ENCODE measurements at places on chromosomes 3 and 15.

GRCh38 chr3:11224010-11224409, 48.2 kb upstream of the ATG7 start:
- no peak for DNase-seq

DNA sequence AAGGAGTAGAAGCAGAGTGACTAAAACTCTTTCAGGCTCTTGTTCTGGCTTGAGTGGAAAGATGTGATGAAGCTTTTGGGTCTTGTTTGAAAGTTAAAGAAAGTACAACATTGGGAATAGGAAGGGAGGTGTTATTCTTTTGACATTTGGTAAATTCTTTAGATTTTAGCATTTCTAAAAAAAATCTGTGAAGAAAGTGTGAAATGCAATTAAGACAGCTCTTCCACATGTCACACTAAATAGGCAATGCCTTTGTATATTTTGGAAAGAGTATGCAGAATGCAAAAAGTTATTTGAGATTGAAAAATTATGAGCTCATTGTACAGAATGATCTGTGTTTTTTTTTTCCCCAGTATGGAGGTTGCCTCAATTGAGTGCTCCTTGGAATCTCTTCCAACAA, 532.2 kb upstream of the DPPA4 start:
- DNase-seq: no peak

DNA sequence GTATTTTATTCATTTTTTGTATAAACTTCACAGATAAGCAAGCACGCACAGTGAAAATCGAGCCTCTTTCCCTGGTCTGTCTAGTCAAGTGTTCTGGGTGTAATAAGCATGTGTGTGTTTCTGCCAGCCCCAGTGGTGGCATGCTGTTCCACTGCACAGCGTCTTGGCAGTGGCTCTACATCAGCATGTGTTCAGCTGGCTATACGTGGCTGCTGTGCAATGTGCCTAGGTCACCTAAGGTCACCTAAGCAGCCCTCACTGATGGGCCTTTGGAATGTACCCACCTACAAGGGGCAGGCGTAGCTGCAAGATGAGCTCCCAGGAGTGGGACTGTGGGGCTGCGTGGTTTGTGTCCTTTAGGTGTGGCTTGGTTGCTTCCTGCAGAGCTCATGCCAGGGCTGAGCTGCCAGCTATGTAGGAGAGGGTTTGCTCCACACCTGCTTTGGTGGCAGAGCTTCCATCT, 4.9 kb downstream of the LIMD1 start:
- no peak for DNase-seq

DNA sequence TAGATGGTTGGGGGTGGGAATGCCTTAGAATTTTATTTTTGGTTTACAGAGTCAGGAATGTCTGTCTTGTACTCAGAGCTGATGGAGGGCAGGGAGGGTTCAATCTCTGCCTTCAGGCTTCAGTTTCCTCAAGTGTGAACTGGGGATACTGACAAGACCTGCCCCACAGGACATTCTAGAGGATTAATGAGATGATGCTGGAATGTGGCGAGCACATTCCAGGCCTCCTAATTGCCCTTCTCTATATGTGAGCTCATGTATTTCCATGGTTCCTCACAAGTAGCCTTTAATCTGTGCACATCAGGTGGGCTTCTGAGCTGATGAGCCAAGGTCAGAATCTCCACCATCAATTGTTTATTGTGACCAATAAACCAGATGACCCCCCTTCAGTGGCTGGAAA, 90.4 kb downstream of the CACNA2D3 start:
- DNase-seq: no peak

DNA sequence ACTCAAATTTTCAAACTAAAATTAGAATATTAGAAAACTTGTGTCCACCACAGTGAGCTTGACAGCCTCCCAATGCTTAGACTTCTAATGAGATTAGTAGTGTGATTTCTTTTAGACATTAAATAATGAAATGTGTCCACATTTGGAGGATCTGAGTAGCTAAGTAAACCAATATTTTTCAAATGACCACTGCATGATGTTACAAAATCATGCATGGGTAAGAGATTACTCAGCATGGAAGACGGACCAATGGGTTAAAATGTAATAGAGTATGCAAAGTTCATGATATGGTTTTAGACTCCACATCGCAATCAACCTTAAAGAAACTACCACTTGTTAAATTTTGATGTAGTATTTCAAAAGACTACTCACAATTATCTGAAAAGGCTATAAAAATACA, 130.6 kb downstream of the IMPG2 start:
- no peak for DNase-seq

- DNase-seq: no peak
These were observed 33.2 kb upstream of the ZFAND6 start for GRCh38 chr15:80026310-80026709.

GRCh38 chr3:13148561-13149329, 75.5 kb upstream of the IQSEC1 start:
- no peak for DNase-seq

DNA sequence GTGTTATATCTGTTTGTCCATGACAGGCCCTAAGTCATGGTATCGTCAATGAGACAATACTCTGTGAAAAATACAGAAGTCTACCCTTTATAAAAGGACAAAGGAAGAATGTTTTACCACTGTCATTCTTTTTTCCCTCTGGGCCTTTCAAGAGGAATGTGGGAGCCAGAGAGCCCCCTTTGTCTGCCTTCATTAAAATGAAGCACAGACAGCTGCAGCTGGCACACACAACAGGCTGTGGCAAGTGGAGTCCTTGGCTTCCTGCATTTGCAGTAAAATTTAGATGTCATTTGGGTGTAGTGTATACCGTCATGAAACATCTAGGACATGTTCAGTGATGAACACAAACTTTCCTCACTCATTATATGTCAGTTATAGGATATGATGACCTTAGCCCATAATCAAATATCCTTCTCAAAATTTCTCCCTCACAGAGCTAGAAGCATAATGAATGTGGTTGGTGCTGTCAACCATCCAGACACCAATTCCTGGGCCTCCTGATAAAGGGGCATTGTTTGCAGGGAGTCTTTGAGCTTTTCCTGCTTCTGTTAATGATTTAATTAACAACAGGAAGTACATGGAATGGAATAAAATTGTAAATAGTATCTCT, 76.4 kb downstream of the DHX36 start:
- no peak for DNase-seq

DNA sequence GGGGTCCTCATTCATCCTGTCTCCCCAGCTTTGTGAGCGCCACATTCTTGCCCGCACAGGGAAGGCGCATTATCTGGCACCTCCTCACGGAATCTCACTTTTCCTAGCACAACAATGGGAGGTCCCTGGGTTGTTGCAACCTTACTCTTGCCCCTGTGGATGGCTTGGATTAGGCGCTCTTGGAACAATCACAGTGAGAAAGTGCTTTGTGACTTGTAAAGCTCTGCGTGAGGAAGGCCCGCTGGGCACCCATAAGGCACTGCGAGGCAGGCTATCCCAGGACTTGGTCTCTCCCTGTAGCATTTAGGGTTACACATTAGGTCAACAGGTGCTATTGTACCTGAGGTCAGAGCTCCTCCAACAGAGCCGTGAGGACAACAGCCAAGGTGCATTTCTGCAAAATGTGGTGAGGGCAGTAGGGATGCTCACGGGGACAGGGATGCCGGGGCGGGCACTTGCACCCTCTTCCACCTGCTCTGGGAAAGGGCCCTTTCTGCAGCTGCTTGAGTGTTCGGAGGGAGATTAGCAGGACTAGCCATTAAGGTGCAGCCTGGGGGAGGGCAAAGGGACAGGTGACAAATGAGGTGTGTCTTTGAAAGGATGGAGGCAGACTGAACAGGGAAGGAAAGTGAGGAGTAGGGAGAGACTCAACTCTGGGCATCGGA, 13.9 kb upstream of the LRRC15 start:
- DNase-seq: no peak

GRCh38 chr15:37044915-37045648, 55.3 kb downstream of the MEIS2 start:
- no peak for DNase-seq

DNA sequence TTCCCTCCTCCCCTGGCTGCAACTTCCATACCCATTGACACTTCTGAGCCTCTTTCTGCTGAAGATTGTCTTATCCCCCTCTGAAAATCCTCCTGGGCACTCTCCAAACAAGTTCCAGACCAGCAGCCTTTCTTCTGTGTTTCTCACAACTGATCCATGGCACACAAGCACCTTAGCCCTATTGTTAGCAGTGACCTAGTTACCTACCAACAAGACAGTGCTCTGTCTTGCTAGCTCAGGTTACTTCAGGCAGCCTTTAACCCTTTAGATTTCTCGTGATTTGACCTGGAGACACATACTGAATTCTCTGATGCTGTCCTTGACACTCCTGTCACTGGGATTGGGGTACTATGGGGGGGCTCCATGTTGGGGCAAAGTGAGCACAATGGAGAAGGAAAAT, 82.1 kb downstream of the GTF2E1 start:
- no peak for DNase-seq

- no peak for DNase-seq
These were observed 41.8 kb downstream of the IFT122 start for GRCh38 chr3:129481766-129482332.

DNA sequence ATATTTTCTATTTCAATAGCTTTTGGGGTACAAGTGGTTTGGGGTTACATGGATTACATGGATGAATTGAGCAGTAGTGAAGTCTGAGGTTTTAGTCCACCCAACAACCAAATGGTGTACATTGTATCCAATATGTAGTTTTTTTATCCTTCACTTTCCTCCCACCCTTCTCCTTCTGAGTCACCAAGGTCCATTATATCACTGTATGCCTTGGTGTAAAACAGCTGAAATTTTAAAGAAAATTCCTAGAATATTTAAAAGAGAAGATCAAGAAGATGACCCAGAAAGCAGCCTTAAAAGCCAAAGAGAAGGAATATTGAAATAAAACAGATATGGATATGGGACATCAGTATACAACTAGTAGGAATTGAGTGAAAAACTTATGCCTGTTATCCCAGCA, 204.2 kb upstream of the COL8A1 start:
- no peak for DNase-seq

DNA sequence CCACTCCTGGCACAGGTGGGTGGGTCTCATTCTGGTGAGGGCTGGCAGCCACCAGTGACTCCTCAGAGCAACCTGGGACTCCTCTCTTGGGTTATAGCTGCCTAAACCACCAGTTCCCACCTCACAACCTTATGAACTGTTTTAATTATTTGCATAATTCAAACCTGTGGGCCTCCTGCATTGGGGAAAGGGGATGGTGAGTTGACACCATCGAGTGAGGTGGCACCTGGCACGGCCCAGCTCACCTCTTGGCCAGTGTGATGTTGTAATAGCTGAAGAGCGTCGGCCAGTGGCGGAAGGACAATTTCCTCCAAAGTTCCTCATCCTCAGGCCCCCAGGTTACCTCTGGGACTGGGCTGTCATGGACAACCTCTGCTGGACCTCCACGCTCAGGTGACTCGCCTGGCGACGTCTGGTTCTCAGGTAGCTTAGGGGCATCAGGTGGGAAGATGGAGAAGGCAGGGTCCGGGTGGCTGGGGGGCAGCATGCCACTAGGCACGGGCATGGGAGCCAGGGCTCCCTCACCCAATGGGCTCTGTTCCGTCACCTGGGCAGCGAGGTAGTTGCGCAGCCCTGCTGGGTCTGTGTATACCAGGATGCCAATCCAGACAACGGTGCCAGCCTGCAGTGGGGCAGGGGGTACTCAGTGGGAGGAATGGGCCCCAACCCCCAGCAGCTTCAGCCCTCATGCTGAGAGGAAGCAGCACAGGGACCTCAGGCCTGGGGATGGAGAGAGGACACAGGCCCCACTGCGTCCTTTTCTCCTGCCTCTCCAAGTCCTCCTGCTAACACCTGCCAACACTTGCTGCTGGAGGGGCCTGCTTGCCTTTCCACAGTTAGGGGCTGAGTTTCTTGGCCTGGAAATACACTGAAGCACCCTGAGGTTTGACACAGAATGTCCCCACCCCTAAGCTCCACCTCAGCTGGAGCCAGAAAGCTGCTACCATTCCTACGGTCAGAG, 38.5 kb downstream of the PTPN23 start:
- DNase-seq: no peak

GRCh38 chr3:106282943-106283342, 414.1 kb upstream of the CBLB start:
- DNase-seq: no peak

DNA sequence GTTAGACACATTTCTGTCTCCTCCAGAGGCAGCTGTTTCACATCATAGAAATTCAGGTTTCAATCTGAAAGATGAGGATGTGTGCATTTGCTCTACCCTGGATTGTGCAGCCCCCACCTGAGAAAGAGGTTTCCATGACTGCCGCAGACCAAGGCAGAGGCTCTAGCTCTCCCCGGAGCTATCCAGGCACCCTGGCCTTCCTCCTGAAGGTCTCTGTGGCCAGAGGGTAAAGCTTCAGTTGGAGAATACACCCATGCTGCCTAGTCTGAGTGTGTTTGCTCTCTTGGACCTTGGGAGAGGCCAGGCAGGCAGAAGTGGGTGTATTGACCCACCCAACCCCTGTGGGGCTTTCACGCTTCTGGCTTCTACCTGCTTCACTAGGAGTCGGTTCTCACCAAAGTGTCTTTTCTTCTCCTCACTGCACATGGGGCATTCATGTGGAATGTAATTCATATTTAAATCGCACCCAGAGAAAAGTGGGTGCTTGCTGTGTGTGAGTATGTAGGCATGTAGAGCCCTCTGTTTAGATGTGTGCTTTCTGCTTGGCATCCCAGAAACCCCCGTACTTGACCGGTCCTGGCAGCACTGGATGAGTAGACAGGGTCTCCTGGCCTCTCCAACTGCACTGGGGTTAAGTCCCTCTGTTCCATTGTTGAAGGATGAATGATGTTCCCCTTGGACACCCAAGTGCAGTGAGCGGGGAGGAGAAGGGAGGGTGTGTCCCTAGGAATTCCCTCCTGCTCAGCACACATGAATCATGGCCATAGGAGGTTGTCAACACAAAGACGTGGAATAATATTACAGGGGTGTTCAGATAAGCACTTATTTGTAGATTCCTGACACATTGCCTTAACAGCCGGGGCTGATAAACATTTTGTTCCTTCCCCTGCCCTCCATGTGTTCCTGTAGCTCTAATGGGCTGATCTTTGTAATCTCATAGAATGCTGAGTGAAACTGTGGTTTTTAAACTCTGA, 20.3 kb upstream of the RAB6B start:
- no peak for DNase-seq

DNA sequence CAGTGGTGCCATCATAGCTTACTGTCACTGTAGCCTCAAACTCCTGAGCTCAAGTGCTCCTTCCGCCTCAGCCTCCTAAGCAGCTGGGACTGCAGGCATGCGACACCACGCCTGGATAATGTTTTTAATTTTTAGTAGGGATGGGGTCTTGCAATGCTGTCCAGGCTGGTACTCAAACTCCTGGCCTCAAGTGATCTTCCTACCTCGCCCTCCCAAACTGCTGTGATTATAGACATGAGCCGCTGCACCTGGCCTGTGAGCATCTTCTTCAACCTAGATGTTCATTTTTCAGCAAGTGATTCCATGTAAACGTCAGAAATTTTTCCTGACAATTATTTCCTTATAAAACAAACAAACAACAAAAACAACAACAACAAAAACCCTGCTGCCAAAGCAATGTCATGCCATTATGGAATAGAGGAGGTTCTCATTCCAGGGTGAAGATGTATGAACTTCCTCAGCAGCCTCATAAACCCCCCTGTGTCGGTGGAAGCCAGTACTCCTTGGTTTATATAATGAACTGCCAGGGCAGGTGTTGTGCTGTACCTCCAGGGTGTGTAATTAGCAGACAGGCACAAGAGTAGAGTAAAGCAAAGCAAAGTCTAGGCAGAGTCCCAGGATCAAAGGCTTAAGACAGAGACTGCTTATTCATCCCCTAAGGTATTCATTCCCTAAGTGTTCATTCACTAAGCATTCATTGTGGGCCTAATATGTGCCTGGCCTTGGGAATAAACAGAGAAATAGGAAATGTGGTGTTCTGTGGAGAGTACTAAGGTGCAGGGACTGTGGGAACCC, 44.6 kb downstream of the NR2C2 start:
- DNase-seq: no peak
